NCI-H748 treated with DMSO at 0.1 percent for 48 hours (cell line): ENCODE measurements at places on chromosomes 12 and 14.

DNA sequence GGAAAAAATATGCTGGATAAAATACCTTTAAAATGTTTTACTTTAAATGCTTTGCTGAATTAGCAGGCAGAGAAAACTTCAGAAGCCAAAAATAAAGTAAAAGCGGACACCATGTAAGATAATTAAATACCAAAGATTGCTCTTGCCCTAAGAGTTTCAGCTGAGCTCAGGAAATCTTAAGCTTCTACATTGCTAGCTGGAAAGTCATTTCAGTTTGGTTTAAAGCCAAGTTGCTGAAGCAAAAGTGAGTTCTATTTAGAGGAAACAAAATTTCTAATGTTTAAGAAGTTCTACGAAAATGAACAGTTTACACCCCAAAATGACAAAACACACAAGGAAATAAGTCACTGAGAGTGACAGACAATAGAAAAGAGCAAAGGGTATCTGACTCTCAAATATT is 310.0 kb downstream of the ADAMTS20 start:
- DNase-seq: no peak

GRCh38 chr14:21202463-21203358 is 46.8 kb upstream of the OR5AU1 start:
- DNase-seq: no peak

GRCh38 chr12:130859161-130859560 is 12.7 kb upstream of the RAN start:
- no peak for DNase-seq

- DNase-seq: no peak
These were observed 32.5 kb upstream of the SSPN start for GRCh38 chr12:26162905-26163304.

DNA sequence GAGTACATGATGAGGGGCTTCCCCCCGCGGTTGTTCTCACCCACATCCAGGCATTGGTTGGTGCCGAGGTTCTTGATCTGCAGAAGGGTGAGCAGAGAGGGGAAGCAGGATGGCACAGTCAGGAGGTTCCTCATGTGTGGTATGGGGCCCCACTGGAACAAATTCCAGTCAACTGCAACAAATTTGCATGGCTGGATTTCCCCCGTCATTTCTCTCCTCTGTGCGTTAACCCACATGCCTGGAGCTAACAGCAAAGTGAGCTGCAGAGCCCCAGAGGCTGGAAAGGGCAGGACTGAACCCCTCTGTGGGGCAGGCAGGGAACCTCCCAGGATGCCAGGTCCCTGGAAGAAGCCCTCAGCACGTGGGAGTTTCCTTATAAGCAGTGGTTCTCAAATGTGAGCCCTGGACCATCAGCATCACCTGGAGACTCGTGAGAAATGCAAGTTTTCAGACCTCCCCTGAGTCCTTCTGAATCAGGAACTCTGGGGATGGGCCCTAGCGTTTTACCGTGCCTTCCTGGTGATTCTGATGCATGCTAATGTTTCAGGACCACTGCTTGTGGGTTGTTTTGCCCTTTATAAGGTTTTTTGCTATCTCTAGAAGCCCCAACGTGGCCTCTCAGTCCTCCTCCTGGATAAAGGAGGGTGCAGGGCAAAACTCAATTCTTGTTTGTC is 11.0 kb upstream of the CELA1 start:
- DNase-seq: no peak

- no peak for DNase-seq
These were observed 18.3 kb upstream of the PLEKHH1 start for GRCh38 chr14:67514650-67515385.

DNA sequence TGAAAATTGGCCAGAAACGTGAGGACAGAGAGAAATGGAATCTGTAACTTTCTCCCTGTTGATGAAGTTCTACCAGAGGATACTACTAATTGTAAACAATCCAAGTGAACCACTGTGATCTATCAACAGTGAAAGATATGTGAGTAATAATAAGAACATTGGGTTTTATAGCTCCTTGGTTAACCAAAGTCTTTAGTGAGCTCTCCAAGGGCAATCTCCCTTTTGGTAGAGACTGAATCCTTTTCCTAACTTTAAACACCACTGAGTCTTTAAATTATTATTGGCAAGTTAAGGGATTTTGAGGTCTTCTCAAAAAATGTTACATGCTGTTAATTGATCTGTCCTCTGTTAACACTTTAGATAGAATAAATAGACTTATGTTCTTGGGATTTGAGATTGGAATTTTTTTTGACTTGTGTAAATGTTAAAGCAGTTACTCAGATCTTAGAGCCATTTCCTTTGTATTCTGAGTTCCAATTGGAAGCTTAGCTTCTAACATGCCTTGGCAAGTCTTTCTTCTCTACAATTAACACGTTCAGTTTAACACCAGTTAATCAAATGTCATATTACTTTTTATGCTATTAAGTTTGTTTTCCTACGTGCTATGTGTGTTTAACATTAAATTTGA is 338.2 kb upstream of the DDHD1 start:
- no peak for DNase-seq
